ENCODE measurements at places on chromosomes 5 and 9. TPM values are rescaled to one million over a fixed set of nuclear protein-coding genes. Genes with fewer than 3 reads are reported as not detected.

Gene AHRR
- total RNA-seq: 0.43 TPM

Gene LECT2
- total RNA-seq: not detected

Gene KIF4B
- not detected for total RNA-seq

Gene SAPCD2
- total RNA-seq: 4.1 TPM

Gene POLE3
- 53.7 TPM for total RNA-seq
